ENCODE measurements at places on chromosomes 6 and 20. TPM values are rescaled to one million over a fixed set of nuclear protein-coding genes. Genes with fewer than 3 reads are reported as not detected.

DNA sequence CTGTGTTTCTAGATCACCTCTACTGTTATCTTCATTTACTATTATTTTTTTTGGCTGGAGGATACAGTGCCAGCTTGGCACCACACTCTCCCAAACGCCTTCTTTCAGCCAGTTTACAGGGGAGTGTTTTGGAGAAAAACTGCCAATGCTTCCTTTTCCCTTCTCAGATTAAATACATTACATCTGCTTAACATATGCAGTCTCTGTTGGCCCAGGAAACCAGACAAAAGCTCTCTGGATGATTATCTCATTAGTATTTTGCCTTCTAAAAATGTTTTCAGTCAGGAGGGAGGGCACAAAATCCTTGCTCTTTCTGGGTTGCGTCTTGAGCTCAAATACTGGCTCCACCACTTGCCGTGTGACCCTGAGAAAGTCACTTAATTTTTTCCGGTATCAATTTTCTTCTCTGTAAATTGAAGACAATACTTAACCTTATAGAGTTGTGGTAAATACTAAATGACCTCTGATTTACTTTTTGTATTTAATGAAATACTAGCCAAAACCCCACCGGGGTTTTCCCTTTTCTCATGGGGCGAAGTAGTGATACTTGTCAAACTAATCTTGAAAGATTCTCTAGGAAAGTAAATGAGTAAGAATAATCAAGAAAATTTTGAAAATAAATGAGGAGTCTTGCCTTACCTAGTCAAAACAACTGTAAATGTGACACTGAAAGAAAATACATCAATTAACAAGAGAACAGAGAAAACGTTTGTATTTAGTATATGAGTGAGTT is 146.2 kb downstream of the MMS22L start:
- H3K27me3 ChIP-seq, result no peaks in the 10 kb centered on the region
- no peaks in the 10 kb centered on the region for H3K36me3 ChIP-seq
- no peak overlapping the region for H3K27ac ChIP-seq
- H3K4me1 ChIP-seq, result no peaks in the 10 kb centered on the region
- H3K4me3 ChIP-seq, result no peak overlapping the region
- no peak for DNase-seq

DNA sequence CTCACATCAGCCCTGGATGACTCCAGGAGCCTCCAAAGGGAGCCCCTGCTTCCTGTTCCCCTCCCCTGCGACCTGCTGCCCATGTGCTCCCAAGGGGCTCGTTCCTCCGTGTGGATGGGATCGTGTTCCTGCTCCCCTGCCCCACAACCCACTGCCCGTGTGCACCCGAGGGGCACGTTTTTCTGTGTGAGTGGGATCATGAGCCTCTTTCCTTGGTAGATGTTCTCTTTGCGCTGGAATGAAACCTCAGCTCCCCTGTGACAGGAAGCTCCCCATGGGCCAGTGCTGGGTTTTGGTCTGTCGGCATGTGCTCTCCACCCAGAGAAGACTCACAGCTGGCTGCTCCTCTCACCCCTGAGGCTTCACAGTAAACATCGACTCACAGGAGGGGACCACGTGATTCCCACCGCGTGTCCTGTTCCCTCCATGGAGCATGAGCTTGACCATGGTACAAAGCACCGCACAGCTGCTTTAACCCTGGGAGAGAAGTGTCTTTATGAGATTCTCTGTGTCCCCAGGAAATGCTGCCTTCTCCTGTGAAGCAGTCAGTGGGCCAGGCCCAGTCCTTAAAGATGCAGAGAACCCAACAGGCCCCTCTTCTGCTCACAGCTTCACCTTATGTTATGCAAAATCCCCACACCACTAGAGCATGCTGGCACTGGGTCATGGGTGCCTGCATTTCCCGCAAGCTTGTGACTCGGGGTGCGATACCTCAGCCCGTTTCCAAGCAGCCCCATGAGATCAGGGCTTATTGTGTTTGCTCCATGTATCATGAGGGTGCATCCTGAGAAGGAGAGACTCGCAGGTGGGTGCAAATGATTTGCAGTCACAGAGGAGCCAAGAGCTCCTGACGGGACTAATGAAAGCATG is 215.1 kb downstream of the ERMARD start:
- H3K4me1 ChIP-seq, result no peaks in the 10 kb centered on the region
- no peak overlapping the region for H3K27ac ChIP-seq
- no peak for DNase-seq
- H3K36me3 ChIP-seq, result no peaks in the 10 kb centered on the region

TAF11 gene
- 30.5 TPM for total RNA-seq

KIF6 gene
- 7.1 TPM for total RNA-seq

DNA sequence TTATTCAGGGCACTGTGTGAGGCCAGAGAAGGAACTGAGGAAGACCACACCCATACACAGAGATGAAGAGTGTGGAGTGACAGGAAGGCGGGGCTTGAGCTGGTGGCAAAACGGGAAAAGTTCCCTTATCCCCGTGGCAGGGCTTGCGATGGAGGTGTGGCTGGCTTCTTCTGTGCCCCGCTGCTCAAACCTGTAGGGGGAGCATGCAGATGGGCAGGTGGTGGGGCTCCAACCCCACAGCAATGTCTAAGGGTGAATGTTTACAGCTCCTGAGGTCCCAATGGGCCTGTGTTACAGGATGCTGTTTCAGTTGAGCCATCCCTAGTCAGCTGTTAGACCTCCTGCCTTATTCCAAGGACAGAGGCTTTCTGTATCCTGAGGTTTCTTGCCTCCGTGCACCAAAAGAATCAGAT is 105.9 kb downstream of the LY86 start:
- no peak for DNase-seq
- H3K4me3 ChIP-seq, result no peak overlapping the region
- H3K4me1 ChIP-seq, result peaks cover 16% of the 10 kb centered on the region
- no peaks in the 10 kb centered on the region for H3K36me3 ChIP-seq
- no peaks in the 10 kb centered on the region for H3K27me3 ChIP-seq

CRIP3 gene
- total RNA-seq, result 0.83 TPM

SMPD2 gene
- 18.2 TPM for total RNA-seq

GRCh38 chr20:44973053-44973452 is 6.7 kb downstream of the STK4 start:
- peaks cover 9% of the 10 kb centered on the region for H3K36me3 ChIP-seq
- no peak overlapping the region for H3K27ac ChIP-seq
- no peak for DNase-seq
- H3K27me3 ChIP-seq, result no peaks in the 10 kb centered on the region

- no peak overlapping the region for H3K27ac ChIP-seq
- no peaks in the 10 kb centered on the region for H3K27me3 ChIP-seq
- H3K4me3 ChIP-seq, result no peak overlapping the region
- H3K4me1 ChIP-seq, result no peaks in the 10 kb centered on the region
- no peaks in the 10 kb centered on the region for H3K36me3 ChIP-seq
- no peak for DNase-seq
Measured at GRCh38 chr6:156497618-156498017, 279.6 kb upstream of the ARID1B start.

GRCh38 chr6:167565388-167565787 is 240.5 kb downstream of the TTLL2 start:
- no peak overlapping the region for H3K27ac ChIP-seq
- H3K4me3 ChIP-seq, result no peak overlapping the region
- H3K36me3 ChIP-seq, result no peaks in the 10 kb centered on the region
- H3K27me3 ChIP-seq, result no peaks in the 10 kb centered on the region
- peaks cover 13% of the 10 kb centered on the region for H3K4me1 ChIP-seq

RIN2 gene
- 93.3 TPM for total RNA-seq

LAMA5 gene
- 209 TPM for total RNA-seq

GRCh38 chr6:54805077-54805476 is 41.5 kb upstream of the FAM83B start:
- no peaks in the 10 kb centered on the region for H3K27me3 ChIP-seq
- no peaks in the 10 kb centered on the region for H3K36me3 ChIP-seq
- H3K4me1 ChIP-seq, result peaks cover 5% of the 10 kb centered on the region
- no peak overlapping the region for H3K4me3 ChIP-seq
- DNase-seq, result no peak

- no peaks in the 10 kb centered on the region for H3K36me3 ChIP-seq
- no peaks in the 10 kb centered on the region for H3K4me1 ChIP-seq
- no peak for DNase-seq
- no peak overlapping the region for H3K27ac ChIP-seq
- H3K27me3 ChIP-seq, result no peaks in the 10 kb centered on the region
Measured at GRCh38 chr6:162463576-162463975, 264.0 kb downstream of the PRKN start.

DNA sequence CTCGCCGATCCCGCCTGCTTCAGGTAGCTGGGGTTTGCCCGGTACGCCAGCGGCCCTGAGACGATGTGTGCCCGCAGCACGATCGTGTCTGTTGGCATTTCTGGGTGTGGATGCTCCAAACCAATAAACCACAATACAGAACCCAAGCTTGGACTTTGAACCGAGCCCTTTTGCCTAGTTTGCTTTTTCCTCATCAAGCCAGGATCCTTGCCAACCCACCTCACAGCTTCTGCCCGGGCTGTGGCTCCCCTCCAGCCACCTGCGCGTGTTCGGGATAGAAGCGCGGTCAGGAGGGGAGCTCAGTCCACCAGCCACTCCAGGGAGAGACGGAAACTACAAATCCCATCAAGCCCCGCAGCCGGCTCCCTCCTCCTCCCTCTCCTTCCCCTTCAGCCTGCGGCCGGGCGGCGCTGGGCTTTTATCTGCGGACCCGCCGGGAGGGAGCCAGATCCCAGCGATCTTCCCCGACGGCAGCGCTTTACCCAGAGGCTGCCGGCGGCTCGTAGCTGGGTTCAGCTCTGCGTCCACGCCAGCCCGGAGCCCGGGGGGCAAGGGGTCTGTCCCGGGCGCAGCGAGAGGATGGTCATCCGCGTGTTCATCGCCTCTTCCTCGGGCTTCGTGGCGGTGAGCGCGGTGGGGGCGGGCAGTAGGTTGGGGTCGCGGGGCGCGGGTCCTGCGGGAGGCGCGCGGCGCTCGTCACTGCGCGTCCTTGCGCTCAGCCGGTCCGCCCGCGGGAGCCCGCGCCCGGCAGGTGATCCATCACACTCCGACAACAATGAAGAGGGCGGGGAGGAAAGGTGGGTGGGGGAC is at the start of gene SH3BGRL2:
Gene SH3BGRL2, plus strand, starts transcription at position 447 of the 810 bp plus-strand sequence. Its CDS starts 133 bp downstream, at position 580.
- H3K27ac ChIP-seq, result peak within 1 kb of the TSS; percentile 88
- no peaks in the 10 kb centered on the region for H3K36me3 ChIP-seq
- peaks cover 3% of the 10 kb centered on the region for H3K4me1 ChIP-seq
- peak within 1 kb of the TSS; percentile 80 for H3K4me3 ChIP-seq
- H3K27me3 ChIP-seq, result no peaks in the 10 kb centered on the region
- peak; percentile 86 for DNase-seq

DNA sequence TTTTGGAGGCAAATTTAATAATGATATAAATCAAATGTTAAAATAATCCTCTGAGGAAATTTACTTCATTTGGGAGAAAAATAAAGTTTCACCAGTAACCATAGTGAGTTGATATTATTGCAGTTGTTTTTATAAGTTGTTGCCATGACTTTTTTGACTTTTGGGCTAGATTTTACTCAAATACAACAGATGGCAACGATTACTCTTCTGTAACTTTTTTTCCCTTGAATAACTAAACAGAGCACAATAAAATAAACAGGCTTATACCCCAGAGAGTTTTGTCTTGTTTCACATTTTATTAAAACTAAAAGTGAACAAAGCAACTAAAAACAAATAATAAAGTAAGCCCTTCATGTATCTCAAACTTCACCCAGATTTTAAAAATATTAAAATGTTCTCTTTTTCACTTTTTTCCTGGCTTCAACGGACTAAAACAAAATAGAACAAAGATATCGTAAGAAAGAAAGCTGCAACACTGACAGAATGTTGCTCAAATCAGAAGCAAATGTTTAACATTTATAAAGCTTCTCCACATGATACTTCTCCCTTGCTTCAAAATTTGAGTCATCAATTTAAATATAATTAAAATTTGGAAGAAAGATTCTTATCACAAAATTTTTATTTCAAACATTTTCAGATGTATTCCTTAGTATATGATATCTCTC is 42.5 kb upstream of the BMP5 start:
- peak; percentile 82 for DNase-seq
- no peaks in the 10 kb centered on the region for H3K36me3 ChIP-seq
- H3K4me1 ChIP-seq, result no peaks in the 10 kb centered on the region
- H3K4me3 ChIP-seq, result no peak overlapping the region
- no peak overlapping the region for H3K27ac ChIP-seq

GRCh38 chr20:55010761-55011160 is 535.4 kb downstream of the DOK5 start:
- H3K4me3 ChIP-seq, result no peak overlapping the region
- no peak overlapping the region for H3K27ac ChIP-seq

DNA sequence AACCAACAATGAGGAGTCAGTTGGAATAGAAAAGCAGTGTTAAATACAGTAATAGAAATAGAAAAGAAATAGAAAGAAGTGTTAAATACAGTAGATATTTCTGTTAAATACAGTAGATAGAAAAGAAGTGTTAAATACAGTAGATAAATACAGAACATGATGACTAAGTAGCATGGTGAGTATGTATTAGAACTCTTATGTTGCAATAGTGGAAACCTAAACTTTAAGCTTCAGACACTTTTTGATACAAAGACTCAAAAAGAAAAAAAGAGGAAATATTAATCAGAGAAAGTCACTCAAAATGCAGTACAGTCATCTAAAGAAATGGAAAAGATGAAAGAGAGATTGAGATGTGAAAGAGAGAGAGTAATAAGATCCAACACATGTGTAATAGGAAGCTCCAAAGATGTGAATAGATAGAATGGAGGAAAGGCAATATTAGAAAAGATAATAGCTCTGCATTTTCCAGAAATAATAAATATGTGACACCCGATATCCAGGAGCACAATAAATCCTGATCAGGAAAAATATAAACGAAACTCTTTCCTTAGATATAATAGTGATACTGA is 131.5 kb upstream of the KCNK16 start:
- H3K27ac ChIP-seq, result no peak overlapping the region
- H3K27me3 ChIP-seq, result no peaks in the 10 kb centered on the region
- no peaks in the 10 kb centered on the region for H3K36me3 ChIP-seq
- no peak for DNase-seq

MOG gene
- total RNA-seq, result not detected

Data from lung (tissue), 17 donors.